Natural killer cell (primary cell): ENCODE measurements at places on chromosomes 3 and 15. TPM values are rescaled to one million over a fixed set of nuclear protein-coding genes. Genes with fewer than 3 reads are reported as not detected.

GRCh38 chr3:127329631-127330285 lies 41.9 kb upstream of the PRR20G start:
- DNase-seq: no peak

DNA sequence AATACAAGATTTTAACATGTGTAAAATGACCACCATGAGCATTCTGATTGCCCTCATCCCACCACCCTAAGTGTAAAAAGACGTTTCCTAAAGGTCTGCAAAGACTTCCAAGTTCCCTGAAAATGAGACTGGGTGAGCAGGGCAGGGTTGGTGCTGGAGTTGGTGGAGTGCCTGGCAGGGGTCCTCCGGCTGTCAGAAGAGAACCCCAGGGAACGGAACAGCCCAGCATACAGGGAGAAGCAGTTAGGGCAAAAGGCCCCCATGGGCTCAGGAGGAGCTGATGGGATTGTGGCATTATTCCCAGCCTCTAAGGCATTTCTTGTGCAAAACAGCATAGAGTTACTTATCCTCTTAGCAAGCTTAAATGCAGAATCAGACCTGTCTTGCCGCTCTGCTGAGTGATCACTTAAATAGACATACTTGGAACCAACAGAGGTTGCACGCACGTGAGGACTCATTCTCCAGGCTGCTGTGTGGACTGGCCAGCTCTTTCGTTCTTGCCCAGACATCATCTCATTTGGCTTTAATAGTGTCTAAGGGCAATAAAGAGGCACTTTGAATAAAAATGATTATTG lies 36.0 kb downstream of the XYLB start:
- no peak for DNase-seq

- DNase-seq: no peak
Observed at GRCh38 chr3:42590989-42591756, 513 bp downstream of the SS18L2 start.

DNA sequence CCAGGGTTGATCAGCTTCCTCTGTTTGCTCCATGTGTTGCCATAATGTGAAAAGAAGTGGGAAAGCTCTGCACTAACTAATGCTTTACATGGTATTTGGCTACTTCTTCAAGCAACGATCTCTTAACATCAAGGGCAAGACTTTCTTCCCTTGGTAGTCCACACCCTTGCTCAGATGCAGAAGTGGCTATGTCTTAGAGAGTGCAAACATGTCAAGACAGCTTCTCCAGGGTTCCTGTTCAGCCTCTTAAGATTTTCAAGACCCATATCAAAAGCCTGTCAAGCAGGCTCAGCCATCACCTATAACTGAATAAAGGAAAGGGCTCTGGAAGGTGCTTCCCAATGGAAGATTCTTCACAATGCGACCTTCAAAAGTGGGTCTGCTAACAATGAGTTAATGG lies 64.8 kb upstream of the CSTA start:
- DNase-seq: no peak

The MAN2A2 gene
- 200 TPM for total RNA-seq

The FANCD2OS gene
- not detected for total RNA-seq
